ENCODE measurements at places on chromosomes 3 and 15.
A peak's percentile ranks its signal among the peaks of the same experiment; 100 is the strongest.

DNA sequence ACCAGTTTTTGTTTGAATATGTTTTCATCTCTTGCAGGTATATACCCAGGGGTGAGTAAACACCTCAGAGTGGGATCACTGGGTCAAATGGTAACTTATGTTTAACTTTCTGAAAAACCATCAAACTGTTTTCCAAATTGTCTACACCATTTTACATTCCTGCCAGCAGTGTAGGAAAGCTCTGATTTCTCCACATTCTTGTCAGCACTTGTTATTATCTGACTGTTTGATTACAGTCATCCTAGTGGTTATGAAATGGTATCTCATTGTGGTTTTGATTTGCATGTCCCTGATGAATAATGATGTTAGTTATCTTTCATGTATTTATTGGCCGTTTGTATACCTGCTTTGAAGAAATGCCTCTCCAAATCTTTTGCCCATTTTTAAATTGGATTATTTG, 13.8 kb downstream of the FSD2 start:
- DNase-seq: no peak

DNA sequence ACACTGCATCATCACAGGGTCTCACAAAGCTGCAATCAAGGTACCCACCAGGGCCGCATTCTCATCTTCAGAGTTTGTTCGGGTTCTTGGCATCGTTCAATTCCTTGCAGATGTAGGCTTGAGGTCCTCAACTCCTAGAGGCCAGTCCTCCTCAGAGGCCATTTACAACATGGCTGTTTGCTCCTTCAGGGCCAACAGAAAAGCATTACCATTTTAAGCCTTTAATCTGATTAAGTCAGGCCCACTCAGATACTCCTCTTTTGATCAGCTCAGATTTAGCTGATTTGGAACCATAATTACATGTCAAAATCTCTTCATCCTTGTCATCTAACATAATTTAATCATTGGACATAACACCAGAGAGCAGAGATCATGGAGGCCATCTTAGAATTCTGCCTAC, 55.4 kb downstream of the BFSP2 start:
- no peak for DNase-seq

DNA sequence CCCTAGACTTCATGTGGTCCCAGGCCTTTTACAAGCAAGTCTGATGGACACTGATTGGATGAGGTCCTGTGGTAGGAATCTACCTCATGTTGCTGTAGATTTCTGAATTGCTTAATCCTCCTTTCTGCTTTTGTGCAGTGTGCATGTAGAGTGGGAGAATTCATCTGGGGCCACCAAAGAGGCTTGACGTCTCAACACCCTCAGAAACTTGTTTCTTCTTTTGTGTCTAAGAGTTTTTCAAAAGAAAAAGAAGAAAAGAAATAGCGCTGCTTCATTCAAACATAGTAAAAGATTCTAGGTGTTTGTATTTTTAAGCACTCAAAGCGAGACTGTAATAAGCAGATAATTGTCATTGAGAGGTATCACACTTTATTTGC, 46.2 kb downstream of the NR1D2 start:
- no peak for DNase-seq

DNA sequence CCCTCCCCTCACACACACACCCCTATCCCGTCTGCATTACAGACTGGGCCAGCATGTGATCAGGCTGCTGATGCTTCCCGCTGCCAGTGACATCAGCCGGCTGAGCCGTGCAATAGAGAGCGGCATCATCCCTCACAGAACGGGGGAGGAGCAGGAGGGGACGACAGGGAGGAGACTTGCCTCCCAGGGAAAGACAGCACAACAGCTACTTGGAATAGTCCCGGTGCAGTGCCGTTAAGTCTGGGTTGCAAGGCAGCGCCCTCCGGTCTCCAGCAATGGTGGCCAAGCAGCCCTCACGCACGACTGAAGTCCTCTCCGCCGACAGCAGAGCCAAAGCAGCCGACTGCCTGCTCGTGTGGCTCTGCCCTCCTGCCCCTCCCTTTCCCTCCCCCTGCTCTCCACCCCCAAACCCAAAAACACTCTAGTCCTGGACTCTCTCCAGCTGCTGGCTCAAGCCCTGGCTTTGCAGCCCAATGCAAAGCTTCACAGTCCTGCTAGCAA, 31.5 kb upstream of the RPS17 start:
- peak; percentile 71 for DNase-seq

DNA sequence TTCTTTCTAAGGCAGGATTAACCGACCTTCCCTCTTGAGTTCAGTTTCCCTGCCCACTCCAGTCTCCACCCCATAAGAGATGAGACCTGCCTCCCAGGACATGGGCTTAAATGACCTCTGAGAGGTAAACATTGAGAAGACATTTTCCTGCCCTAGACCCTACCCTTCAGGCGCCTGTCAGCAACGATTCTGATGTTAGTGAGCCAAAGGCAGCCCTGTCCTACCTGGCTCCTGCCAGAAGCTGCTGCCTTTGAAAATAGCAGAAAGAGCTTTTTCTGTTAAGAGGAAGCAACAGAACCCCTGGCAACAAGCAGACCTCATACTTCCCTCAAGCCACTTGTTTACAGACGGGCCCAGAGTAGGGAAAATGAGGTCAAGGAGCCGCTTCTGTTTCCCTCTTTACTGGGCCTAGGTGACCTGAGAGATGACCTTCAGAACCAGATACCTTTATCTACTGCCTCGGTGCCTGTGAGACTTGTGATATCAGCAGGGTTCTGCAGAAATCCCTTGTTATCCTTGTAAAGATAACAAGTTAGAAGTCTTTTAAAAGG, 52.0 kb downstream of the CD200R1L start:
- no peak for DNase-seq

All from H9 (cell line).